Naive thymus-derived CD8-positive, alpha-beta T cell (primary cell): ENCODE measurements at places on chromosomes 3 and 15. TPM values are rescaled to one million over a fixed set of nuclear protein-coding genes. Genes with fewer than 3 reads are reported as not detected.

Gene VGLL3
- not detected for total RNA-seq

DNA sequence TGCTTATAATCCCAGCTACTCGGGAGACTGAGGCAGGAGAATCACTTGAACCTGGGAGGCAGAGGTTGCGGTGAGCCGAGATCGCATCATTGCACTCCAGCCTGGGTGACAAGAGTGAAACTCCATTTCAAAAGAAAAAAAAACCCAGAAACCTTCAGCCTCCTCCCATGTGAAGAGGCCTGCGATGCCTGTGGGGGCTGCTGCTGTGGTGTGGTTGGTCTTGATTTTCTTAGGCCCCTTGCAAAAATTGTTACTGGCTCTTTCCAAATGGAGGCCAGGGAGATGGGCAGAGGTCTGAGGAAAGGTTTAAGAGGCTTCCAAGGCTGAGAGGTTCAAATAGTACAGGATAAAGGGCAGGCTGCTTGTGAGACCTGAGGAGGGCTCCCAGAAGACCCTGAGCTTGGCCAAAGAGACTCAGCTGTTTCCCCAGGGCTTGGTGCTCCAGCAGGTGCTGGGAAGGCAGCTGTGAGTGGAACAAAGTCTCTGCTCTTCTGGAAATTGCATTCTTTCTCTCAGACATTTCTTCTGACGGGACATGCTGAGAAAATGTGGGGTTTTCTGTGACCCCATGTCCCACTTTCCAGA, 18.4 kb downstream of the GCSAM start:
- no peaks in the 10 kb centered on the region for H3K36me3 ChIP-seq
- peak overlapping the region; percentile 29 for H3K27ac ChIP-seq
- H3K4me3 ChIP-seq: no peak overlapping the region

- DNase-seq: no peak
- peaks cover 3% of the 10 kb centered on the region for H3K27me3 ChIP-seq
Measured at GRCh38 chr3:148873270-148873927, 8.3 kb downstream of the CPA3 start.

Gene MGLL
- 0.34 TPM for total RNA-seq

Gene SPATA12
- not detected for total RNA-seq

GRCh38 chr3:10423171-10423882, 82.1 kb downstream of the ATP2B2 start:
- no peak overlapping the region for H3K27ac ChIP-seq
- no peaks in the 10 kb centered on the region for H3K36me3 ChIP-seq
- peaks cover 13% of the 10 kb centered on the region for H3K4me1 ChIP-seq
- no peaks in the 10 kb centered on the region for H3K27me3 ChIP-seq
- DNase-seq: no peak

- peaks cover 10% of the 10 kb centered on the region for H3K27me3 ChIP-seq
- H3K4me1 ChIP-seq: no peaks in the 10 kb centered on the region
- DNase-seq: no peak
- no peaks in the 10 kb centered on the region for H3K36me3 ChIP-seq
- no peak overlapping the region for H3K27ac ChIP-seq
Measured at GRCh38 chr3:53833700-53834099, 12.5 kb downstream of the CHDH start.

Gene GPR149
- total RNA-seq: not detected

Gene KLHL25
- 7.5 TPM for total RNA-seq

GRCh38 chr3:115912372-115912771, 289.1 kb downstream of the GAP43 start:
- no peaks in the 10 kb centered on the region for H3K4me1 ChIP-seq
- H3K36me3 ChIP-seq: no peaks in the 10 kb centered on the region
- H3K27me3 ChIP-seq: peaks cover 3% of the 10 kb centered on the region
- no peak overlapping the region for H3K4me3 ChIP-seq
- no peak overlapping the region for H3K27ac ChIP-seq

DNA sequence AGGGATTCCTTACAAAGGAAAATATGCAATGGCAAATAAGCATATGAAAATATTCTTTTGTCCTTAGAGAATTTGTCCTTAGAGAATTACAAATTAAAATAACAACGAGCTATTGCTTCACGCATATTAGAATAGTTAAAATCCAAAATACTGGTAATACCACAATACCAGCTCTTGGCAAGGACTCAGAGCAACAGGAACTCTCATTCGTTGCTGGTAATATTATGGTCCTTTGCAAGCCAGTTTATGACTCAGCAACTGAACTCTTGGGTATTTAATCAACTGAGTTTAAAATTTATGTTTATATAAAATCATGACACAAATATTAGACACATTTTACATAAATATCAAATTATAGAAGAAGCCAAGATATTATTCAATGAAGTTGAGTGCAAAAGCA, 1730.4 kb downstream of the SI start:
- H3K4me1 ChIP-seq: no peaks in the 10 kb centered on the region
- no peaks in the 10 kb centered on the region for H3K36me3 ChIP-seq
- no peaks in the 10 kb centered on the region for H3K27me3 ChIP-seq
- H3K4me3 ChIP-seq: no peak overlapping the region
- DNase-seq: no peak
- H3K27ac ChIP-seq: no peak overlapping the region

GRCh38 chr3:142228964-142229363, 3.6 kb upstream of the GK5 start:
- H3K4me3 ChIP-seq: no peak overlapping the region
- H3K4me1 ChIP-seq: peaks cover 3% of the 10 kb centered on the region
- H3K27me3 ChIP-seq: no peaks in the 10 kb centered on the region
- H3K27ac ChIP-seq: no peak overlapping the region
- no peaks in the 10 kb centered on the region for H3K36me3 ChIP-seq

DNA sequence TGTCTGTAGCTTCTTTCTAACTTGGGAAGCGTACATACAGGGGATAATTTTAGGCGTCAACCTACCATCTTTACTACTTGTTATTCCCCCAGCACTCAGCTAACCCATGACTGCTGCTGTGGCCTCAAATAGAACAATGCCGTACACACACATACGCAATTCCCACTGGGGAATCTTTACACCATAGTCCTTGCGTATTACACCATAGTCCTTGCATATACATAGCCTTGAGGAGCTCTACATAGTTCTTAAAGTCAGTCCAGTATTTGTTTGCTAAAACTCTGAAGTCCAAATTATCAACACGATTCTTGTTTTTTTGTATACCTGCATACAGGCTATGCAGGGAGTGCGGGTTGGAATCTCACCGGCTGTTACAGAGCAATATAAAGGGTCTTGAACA, 67.2 kb downstream of the CGNL1 start:
- no peak overlapping the region for H3K27ac ChIP-seq
- H3K4me3 ChIP-seq: no peak overlapping the region
- H3K27me3 ChIP-seq: peaks cover 5% of the 10 kb centered on the region
- no peak for DNase-seq
- no peaks in the 10 kb centered on the region for H3K36me3 ChIP-seq

DNA sequence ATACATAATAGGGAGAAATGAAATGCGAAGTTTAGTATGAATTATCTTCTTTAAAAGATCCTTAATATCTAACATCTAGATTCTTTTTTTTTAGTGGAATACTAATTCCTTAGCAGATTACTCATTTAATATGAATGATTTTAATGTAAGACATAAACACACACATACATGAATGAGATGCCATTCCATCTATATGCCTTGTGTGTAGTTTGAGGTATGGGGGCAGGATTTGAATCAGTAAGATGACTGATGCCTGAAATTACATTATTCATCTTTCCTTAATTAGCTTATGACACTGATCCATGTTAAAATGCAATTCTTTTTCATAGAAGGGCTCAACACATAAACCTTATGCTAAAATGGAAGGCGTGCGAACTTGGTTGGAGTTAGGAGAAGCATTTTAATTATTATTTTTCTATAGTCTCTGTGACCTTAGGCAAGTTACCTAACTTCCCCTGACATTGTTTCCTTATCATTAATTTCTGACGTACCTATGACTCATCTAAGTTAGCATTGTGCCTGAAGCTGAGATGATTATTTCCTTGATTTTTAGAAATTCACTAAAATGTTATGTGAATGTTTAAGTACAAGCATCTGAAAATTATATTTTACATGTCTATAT, 10.8 kb upstream of the BNIP2 start:
- no peaks in the 10 kb centered on the region for H3K36me3 ChIP-seq
- peaks cover 2% of the 10 kb centered on the region for H3K27me3 ChIP-seq
- no peak overlapping the region for H3K4me3 ChIP-seq
- H3K4me1 ChIP-seq: no peaks in the 10 kb centered on the region
- DNase-seq: no peak

DNA sequence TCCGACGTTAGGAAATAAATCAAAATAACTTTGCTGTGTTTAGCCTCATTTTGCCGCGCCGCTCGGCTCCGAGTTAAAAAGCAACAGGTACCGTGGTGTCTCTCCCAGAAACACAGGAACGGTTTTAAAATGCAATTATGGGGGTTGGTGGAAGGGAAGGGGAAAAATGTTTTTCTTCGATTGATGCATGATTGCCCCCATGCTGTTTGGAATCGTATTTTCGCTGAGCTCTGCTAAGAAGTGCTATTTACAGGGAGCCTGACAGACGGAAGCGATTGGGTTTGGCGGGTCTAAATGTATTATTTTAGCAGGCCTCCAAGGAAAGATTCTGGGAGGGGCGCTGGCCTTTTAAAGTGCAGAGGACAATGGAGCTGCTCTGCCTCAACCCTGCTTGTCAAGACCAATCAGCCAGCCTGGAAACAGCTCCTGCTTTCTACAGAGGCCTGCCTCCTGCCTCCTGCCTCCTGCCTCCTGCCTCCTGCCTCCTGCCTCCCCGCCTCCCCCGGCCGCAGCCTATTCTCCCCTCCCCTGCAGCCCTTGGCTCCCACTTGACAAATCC, 156.7 kb upstream of the TLE3 start:
- H3K4me1 ChIP-seq: peaks cover 47% of the 10 kb centered on the region
- no peak overlapping the region for H3K4me3 ChIP-seq
- DNase-seq: no peak
- H3K36me3 ChIP-seq: no peaks in the 10 kb centered on the region

Gene NCEH1
- 4.1 TPM for total RNA-seq

- no peaks in the 10 kb centered on the region for H3K36me3 ChIP-seq
- DNase-seq: no peak
- H3K4me1 ChIP-seq: no peaks in the 10 kb centered on the region
- no peak overlapping the region for H3K27ac ChIP-seq
- H3K27me3 ChIP-seq: no peaks in the 10 kb centered on the region
Measured at GRCh38 chr15:53837263-53837662, 77.8 kb upstream of the WDR72 start.

DNA sequence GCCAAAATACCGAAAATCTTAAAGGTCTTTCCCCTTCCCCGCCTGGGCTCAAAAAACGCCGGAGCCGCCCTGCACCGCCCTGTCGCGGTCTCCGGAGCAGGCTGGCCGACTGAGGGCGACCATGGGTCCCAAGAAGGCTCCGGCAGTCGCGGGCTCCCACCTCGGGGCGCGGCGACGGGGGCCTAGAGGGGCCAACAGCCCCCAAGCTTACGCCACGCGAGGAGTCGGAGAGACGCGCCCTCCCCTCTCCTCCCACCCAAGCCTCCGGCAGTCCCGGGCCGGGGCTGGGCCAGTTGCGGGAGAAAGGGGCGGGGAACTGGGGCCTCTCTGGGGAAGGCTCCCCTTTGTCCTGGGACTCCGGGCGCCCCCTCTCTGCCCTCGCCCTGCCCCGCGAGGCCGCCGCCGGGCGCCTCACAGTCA, 69.2 kb downstream of the GOLGA8B start:
- no peaks in the 10 kb centered on the region for H3K36me3 ChIP-seq
- H3K4me3 ChIP-seq: peak overlapping the region; percentile 83
- H3K4me1 ChIP-seq: peaks cover 27% of the 10 kb centered on the region
- H3K27ac ChIP-seq: no peak overlapping the region

DNA sequence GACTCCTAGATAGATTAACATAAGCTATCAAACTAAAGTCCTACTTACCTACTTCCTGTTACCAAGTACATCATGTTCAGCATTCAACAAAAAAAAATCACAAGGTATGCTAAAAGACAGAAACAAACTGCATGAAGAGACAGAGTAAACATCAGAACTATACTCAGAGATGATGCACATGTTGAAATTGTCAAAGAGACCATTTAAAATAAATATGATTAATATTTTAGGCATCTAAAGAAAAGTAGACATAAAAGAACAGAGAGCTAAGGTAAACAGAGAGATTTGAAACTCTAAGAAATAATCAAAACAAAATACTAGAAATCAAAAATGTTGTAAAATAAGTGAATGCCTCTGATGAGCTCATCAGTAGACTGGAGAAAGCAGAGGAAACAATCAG, 224.8 kb upstream of the STAC start:
- H3K27me3 ChIP-seq: no peaks in the 10 kb centered on the region
- DNase-seq: no peak
- no peak overlapping the region for H3K4me3 ChIP-seq
- H3K27ac ChIP-seq: no peak overlapping the region
- H3K36me3 ChIP-seq: no peaks in the 10 kb centered on the region

- no peak for DNase-seq
- no peak overlapping the region for H3K4me3 ChIP-seq
- H3K36me3 ChIP-seq: no peaks in the 10 kb centered on the region
- H3K27me3 ChIP-seq: no peaks in the 10 kb centered on the region
- peaks cover 14% of the 10 kb centered on the region for H3K4me1 ChIP-seq
Measured at GRCh38 chr3:157104521-157104920, 55.4 kb downstream of the CCNL1 start.

GRCh38 chr15:43465100-43465499, 27.9 kb downstream of the TP53BP1 start:
- H3K27me3 ChIP-seq: no peaks in the 10 kb centered on the region
- H3K4me3 ChIP-seq: no peak overlapping the region
- H3K4me1 ChIP-seq: peaks cover 7% of the 10 kb centered on the region
- no peak overlapping the region for H3K27ac ChIP-seq
- no peak for DNase-seq
- H3K36me3 ChIP-seq: peaks cover 84% of the 10 kb centered on the region

Gene SLC6A20
- 0.52 TPM for total RNA-seq

DNA sequence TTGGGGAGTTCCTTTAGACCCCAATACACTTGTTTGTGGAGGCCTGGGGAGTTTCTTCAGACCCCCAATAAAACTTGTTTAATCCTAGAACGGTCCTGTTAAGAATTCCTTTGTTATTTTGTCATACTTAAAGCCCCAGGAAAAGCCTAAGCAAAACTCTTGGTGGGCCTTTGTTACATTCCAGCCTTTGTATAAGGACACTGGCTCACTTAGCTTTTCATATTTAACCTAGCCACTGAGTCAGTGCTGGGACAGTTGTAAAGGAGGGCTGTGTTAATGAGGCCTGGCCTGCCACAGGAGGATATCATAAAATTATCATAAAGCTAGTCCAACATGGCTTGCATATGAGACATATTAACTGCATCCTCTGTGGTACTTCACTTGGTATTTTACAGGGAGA, 760.1 kb downstream of the ZNF385D start:
- no peak for DNase-seq
- H3K4me3 ChIP-seq: no peak overlapping the region
- no peaks in the 10 kb centered on the region for H3K27me3 ChIP-seq
- H3K4me1 ChIP-seq: no peaks in the 10 kb centered on the region
- no peak overlapping the region for H3K27ac ChIP-seq

Gene ATP13A4
- 4.6 TPM for total RNA-seq

- H3K27ac ChIP-seq: no peak overlapping the region
- H3K4me3 ChIP-seq: no peak overlapping the region
- no peaks in the 10 kb centered on the region for H3K27me3 ChIP-seq
- peaks cover 26% of the 10 kb centered on the region for H3K36me3 ChIP-seq
- DNase-seq: no peak
- H3K4me1 ChIP-seq: no peaks in the 10 kb centered on the region
Measured at GRCh38 chr3:171142985-171143384, 116.5 kb upstream of the SLC2A2 start.
